Hepatocyte (in vitro differentiated cells): ENCODE measurements at places on chromosomes 11 and 22.
A peak's percentile ranks its signal among the peaks of the same experiment; 100 is the strongest.

GRCh38 chr11:18775492-18776292, 15.9 kb downstream of the PTPN5 start:
- H3K4me1 ChIP-seq, result no peaks in the 10 kb centered on the region
- no peak overlapping the region for H3K4me3 ChIP-seq
- H3K27ac ChIP-seq, result no peak overlapping the region

DNA sequence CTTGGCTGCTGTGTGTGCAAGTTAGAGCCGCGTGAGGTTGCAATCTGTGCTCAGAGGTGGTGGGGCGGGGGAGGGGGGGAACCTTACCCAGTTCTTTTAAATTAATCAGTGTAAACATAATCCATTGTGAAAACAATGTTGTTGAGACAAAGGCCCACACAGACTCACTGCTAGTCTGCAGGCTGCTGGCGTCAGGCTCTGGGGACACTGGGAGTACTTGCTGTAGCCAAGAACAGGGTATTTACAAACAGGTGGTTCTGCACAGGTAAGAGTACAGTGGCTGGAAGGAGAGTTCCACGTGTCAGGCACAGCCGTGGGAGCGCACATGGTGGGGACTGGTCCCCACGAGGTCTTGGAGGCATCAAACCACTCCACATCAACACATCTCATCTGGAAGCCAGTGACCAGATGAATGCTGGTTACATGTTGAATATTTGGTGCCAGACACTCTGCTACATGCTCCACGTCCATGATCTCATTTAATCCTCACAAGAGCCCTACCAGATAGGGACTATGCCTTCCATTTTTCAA, 27.4 kb downstream of the SCUBE1 start:
- no peaks in the 10 kb centered on the region for H3K36me3 ChIP-seq
- no peaks in the 10 kb centered on the region for H3K27me3 ChIP-seq
- no peak for DNase-seq
- no peak overlapping the region for H3K27ac ChIP-seq

GRCh38 chr22:17945888-17946648, 78.3 kb downstream of the MICAL3 start:
- no peaks in the 10 kb centered on the region for H3K27me3 ChIP-seq
- no peak for DNase-seq
- no peak overlapping the region for H3K4me3 ChIP-seq
- H3K4me1 ChIP-seq, result peaks cover 3% of the 10 kb centered on the region

GRCh38 chr11:120904116-120904515, 119.8 kb upstream of the TBCEL start:
- H3K27ac ChIP-seq, result no peak overlapping the region
- DNase-seq, result no peak
- no peak overlapping the region for H3K4me3 ChIP-seq
- no peaks in the 10 kb centered on the region for H3K36me3 ChIP-seq
- no peaks in the 10 kb centered on the region for H3K27me3 ChIP-seq
- peaks cover 10% of the 10 kb centered on the region for H3K4me1 ChIP-seq

GRCh38 chr22:49566141-49566541, 261.5 kb downstream of the BRD1 start:
- no peaks in the 10 kb centered on the region for H3K36me3 ChIP-seq
- no peak overlapping the region for H3K27ac ChIP-seq
- H3K4me3 ChIP-seq, result no peak overlapping the region
- no peak for DNase-seq

DNA sequence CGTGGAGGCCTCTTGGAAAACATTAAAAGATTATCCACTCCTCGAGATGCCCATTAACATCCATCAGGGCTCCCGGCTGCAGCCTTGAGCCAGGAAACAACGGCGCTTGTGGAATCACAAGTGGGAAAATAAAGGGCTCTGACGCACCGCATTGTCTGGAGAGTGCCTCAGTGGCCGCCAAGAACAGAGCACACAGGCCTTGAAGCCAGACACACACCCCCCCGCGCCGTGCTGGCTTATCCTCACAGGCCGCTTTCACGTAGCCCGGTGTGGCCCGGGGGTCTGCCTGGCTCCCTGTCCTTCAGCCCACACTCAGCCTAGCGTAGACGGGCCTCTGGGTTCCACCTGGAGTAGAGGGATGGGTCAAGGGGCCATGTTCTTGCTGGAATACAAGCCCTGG, 1020.5 kb downstream of the BRD1 start:
- no peaks in the 10 kb centered on the region for H3K27me3 ChIP-seq
- no peaks in the 10 kb centered on the region for H3K36me3 ChIP-seq
- no peak for DNase-seq
- no peak overlapping the region for H3K27ac ChIP-seq

GRCh38 chr11:129077191-129077590, 114.9 kb downstream of the ARHGAP32 start:
- no peak overlapping the region for H3K4me3 ChIP-seq
- H3K27me3 ChIP-seq, result no peaks in the 10 kb centered on the region
- DNase-seq, result no peak
- no peaks in the 10 kb centered on the region for H3K4me1 ChIP-seq

- H3K36me3 ChIP-seq, result no peaks in the 10 kb centered on the region
- H3K4me1 ChIP-seq, result no peaks in the 10 kb centered on the region
Observed at GRCh38 chr11:70854201-70854600, 398.2 kb downstream of the SHANK2 start.

GRCh38 chr11:46914910-46915309, 3.4 kb downstream of the LRP4 start:
- no peak for DNase-seq
- no peaks in the 10 kb centered on the region for H3K27me3 ChIP-seq
- no peak overlapping the region for H3K4me3 ChIP-seq
- H3K36me3 ChIP-seq, result no peaks in the 10 kb centered on the region
- H3K4me1 ChIP-seq, result peaks cover 31% of the 10 kb centered on the region
- no peak overlapping the region for H3K27ac ChIP-seq

DNA sequence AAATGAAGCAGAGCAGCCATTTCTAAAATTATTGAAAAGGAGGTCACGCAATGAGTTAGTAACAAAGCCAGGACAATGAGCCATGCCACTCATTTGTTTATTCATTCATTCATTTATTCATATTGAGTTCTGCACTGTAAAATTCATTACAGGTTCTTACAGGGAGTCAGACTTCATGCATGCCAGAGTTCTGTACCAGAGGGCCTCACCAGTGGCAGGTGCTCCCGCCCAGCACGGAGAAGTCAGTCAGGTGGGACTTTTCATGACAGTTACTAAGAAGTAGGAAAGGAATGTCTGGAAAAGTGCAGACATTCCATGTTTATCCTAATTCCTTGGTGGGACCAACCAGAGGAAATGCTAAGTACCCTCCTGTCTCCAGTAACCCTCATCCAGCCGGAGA, 217.5 kb upstream of the BLID start:
- H3K36me3 ChIP-seq, result no peaks in the 10 kb centered on the region
- no peak for DNase-seq
- no peaks in the 10 kb centered on the region for H3K4me1 ChIP-seq
- H3K27me3 ChIP-seq, result no peaks in the 10 kb centered on the region

DNA sequence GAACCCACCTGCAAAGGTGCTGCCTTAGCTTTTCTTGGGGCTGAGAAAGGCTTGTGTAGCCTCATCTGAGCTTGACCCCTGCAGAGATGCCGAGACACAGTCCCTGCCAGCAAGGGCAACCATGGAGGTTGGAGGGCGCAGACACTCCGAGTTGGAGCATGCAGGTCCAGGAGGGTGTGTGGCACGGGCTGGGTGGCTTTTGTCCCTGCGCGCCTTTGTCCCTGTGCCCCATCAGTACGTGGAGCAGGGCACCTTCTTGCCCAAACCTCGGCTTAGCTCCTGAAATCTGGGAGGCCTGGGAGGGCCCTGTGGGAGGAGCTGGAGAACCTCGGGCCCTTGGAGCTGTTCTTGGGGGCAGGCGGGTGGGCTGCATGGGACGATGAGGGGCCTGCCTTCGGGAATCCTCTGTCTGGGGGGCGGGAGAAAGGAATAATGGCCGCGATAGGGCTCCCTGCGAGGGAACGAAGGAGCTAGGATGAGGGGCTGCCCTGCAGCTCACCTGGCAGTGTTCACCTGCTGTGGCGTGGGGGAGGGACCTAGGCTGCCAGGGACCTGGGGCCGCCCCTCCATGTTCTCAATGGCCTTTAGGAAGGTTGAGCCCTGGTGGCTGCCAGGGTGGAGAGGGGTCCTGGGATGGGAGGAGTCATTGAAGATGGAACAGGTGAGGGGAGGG, 3.4 kb downstream of the BRSK2 start:
- H3K4me1 ChIP-seq, result peaks cover 7% of the 10 kb centered on the region
- H3K36me3 ChIP-seq, result no peaks in the 10 kb centered on the region

DNA sequence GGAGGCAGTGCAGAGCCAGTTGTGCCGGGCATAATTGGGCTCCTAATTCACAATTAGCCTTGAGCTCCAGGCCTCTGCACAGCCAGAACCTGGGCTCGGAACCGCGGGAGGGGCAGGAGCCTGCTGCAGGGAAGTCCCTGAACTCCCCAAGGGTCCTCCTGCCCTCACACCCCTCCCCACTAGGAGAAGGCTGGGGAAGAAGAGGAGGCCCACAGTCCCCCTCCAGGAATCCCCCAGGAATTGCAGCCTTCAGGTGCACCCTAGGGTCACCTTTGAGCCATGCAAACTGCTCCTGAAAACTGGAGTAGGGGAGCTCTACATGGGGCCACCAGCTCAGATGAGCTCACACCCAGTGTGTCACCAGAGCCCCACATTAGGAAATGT, 93.8 kb upstream of the LMO1 start:
- no peak overlapping the region for H3K27ac ChIP-seq
- DNase-seq, result no peak
- H3K4me3 ChIP-seq, result no peak overlapping the region

DNA sequence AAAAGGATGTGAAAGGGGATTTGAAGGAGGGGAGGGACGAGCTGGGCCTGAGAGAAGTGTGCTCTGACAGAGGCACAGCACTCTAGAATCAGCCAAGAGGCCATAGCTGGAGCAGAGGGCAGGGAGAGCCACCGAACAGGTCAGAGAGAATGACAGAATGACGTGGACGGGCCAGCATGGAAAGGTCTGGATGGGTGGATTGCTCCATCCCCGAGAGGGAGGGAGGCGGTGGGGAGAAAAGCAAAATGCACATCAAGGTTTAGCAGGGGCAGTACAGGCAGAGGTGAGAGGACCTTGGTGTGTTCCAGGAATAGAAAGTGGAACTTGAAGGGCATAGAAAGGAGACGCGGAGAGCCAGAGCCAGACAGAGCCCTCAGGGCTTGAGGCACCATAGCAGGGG, 6.9 kb downstream of the PMM1 start:
- no peak for DNase-seq
- H3K27me3 ChIP-seq, result no peaks in the 10 kb centered on the region
- H3K27ac ChIP-seq, result no peak overlapping the region
- H3K36me3 ChIP-seq, result no peaks in the 10 kb centered on the region
- no peak overlapping the region for H3K4me3 ChIP-seq

DNA sequence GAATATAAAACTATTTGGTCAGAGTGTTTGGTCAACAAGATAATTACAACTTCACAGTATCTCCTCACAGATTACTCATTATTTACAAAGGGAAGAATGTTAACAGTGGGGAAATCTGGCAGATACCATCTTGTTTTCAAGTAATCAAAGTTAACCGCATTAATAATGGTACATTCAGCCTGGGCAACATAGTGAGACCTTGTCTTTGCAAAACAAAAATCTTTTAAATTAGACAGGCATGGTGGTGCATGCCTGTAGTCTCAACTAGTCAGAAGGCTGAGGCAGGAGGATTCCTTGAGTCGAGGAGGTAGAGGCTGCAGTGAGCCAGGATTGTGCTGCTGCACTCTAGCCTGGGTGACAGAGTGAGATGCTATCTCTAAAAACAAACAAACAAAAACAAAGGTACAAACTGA, 78.5 kb downstream of the ACER3 start:
- H3K27me3 ChIP-seq, result no peaks in the 10 kb centered on the region
- H3K4me3 ChIP-seq, result no peak overlapping the region
- no peak for DNase-seq
- H3K36me3 ChIP-seq, result no peaks in the 10 kb centered on the region
- H3K27ac ChIP-seq, result no peak overlapping the region

DNA sequence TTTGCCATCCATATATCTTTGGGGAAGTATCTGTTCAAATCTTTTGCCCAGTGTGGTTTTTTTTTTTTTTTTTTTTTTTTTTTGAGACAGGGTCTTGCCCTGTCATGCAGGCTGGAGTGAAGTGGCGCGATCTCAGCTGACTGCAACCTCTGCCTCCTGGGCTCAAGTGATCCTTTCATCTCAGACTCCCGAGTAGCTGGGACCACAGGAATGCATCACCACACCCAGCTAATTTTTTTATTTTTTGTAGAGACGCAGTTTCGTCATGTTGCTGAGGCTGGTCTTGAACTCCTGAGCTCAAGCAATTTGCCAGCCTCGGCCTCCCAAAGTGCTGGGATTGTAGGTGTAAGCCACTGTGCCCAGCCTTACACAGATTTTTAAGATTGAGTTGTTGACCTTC, 4.8 kb upstream of the FAM118A start:
- H3K4me1 ChIP-seq, result peaks cover 18% of the 10 kb centered on the region
- H3K4me3 ChIP-seq, result no peak overlapping the region
- peak overlapping the region; percentile 42 for H3K27ac ChIP-seq
- H3K27me3 ChIP-seq, result no peaks in the 10 kb centered on the region
- H3K36me3 ChIP-seq, result no peaks in the 10 kb centered on the region

DNA sequence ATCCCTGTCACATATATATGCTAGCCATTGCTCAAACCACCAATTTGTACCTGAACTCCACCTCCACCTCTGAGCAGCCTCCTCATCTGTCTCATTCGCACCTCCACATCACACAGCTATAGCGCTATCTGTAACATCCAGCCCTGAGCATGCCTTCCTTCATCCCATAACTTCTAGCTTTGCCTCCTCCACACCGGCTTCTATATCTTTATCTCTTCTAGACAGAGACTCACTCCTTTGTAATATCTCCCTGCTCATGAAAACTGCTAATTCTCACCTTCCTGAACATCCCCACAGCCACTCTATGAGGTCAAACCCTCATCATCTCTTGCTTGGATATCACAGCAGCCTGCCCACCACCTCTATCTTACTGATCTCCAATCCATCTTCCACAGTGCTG, 5.9 kb downstream of the SIAE start:
- no peak for DNase-seq
- H3K36me3 ChIP-seq, result no peaks in the 10 kb centered on the region
- no peak overlapping the region for H3K27ac ChIP-seq
- no peaks in the 10 kb centered on the region for H3K27me3 ChIP-seq
- no peak overlapping the region for H3K4me3 ChIP-seq

DNA sequence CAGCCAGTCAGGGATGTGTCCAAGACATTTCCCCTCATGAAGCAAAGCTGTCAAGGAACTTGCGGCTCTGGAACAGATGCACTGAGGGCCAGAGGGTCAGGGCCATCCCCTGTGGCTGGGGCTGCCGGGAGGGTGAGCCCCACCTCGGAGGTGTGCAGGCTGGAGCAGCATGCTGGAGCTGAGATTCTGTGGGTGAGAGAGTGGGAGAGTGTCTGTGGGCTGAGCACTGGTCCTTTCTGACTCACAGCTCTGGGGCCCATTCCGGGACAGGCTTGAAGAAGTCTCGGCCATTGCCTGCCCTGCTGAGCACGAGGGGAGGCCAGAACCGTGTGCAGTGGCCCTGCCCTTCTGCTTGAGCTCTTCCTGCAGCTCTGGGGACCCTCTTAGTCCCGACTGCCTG, 2.1 kb downstream of the OMP start:
- H3K4me3 ChIP-seq, result no peak overlapping the region
- H3K27ac ChIP-seq, result no peak overlapping the region
- H3K4me1 ChIP-seq, result peaks cover 16% of the 10 kb centered on the region
- no peaks in the 10 kb centered on the region for H3K27me3 ChIP-seq
- no peaks in the 10 kb centered on the region for H3K36me3 ChIP-seq
- no peak for DNase-seq
